SK-N-SH (cell line): ENCODE measurements at places on chromosomes 4 and X. TPM values are rescaled to one million over a fixed set of nuclear protein-coding genes. Genes with fewer than 3 reads are reported as not detected.

GRCh38 chr4:107818301-107818910 is 6.3 kb upstream of the SGMS2 start:
- no peak for DNase-seq
- peaks cover 16% of the 10 kb centered on the region; the same call in 1 of the 2 replicates for H3K27me3 ChIP-seq
- no peaks in the 10 kb centered on the region for H3K4me1 ChIP-seq
- no peak overlapping the region for H3K4me3 ChIP-seq
- H3K27ac ChIP-seq = no peak overlapping the region

DNA sequence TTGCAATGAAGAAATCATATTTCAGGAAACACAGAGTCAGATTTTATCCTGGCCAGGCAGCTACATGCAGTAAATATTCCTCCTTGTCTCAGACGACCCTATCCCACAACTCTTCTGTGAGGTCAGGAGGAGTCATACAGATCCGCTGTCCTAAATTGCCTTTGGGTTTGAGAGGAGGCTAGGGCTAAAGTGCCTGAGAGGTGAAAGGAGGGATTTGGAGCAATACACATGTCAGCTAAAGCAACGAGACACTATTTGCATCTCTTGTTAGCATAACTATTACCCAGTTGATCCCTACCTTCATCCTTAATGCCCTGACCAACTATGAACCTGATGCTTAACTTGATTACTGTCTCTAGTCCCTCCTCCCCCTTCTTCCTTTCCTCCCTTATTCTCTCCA is 98.6 kb downstream of the TBC1D19 start:
- no peak for DNase-seq
- H3K36me3 ChIP-seq = peaks cover 35% of the 10 kb centered on the region
- no peak overlapping the region for H3K4me3 ChIP-seq
- no peaks in the 10 kb centered on the region for H3K27me3 ChIP-seq

- H3K36me3 ChIP-seq = no peaks in the 10 kb centered on the region
- no peaks in the 10 kb centered on the region for H3K27me3 ChIP-seq
- no peak overlapping the region for H3K4me3 ChIP-seq
- H3K27ac ChIP-seq = no peak overlapping the region
Measured at GRCh38 chr4:107570952-107571351, 149.1 kb downstream of the PAPSS1 start.

GRCh38 chr4:135368831-135369230 is 1167.2 kb upstream of the PABPC4L start:
- no peaks in the 10 kb centered on the region for H3K36me3 ChIP-seq
- no peaks in the 10 kb centered on the region for H3K27me3 ChIP-seq
- no peak overlapping the region for H3K27ac ChIP-seq
- DNase-seq = no peak
- no peak overlapping the region for H3K4me3 ChIP-seq

- H3K27ac ChIP-seq = peak overlapping the region; percentile 34; the same call in 1 of the 2 replicates
- H3K36me3 ChIP-seq = no peaks in the 10 kb centered on the region
- H3K4me3 ChIP-seq = no peak overlapping the region
- H3K4me1 ChIP-seq = no peaks in the 10 kb centered on the region
- H3K27me3 ChIP-seq = no peaks in the 10 kb centered on the region
- peak; percentile 35 for DNase-seq
Measured at GRCh38 chr4:150425161-150425560, 156.8 kb upstream of the MAB21L2 start.

DNA sequence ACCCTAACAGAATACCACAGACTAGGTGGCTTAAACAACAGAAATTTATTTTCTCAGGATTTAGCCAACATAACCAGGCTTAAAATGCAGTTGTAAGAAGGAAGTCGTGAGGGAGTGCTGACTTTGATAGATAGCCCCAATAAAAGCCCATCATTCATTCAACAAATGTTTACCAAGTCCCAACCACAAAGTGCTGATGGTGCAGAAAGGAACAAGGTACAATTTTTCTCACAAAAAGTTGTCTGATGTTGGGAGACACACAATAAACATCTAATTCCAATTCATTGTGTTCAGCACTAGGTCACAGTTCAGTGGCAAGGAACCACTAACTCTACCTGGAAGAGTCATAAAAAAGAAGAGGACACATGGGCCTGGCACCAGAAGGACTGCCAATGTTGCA is 42.2 kb downstream of the AKAP4 start:
- H3K4me3 ChIP-seq = no peak overlapping the region
- no peaks in the 10 kb centered on the region; the same call in 1 of the 2 replicates for H3K27me3 ChIP-seq
- H3K36me3 ChIP-seq = no peaks in the 10 kb centered on the region
- no peaks in the 10 kb centered on the region for H3K4me1 ChIP-seq
- no peak for DNase-seq

- DNase-seq = no peak
Measured at GRCh38 chr4:145804116-145804515, 124.2 kb downstream of the C4orf51 start.

DNA sequence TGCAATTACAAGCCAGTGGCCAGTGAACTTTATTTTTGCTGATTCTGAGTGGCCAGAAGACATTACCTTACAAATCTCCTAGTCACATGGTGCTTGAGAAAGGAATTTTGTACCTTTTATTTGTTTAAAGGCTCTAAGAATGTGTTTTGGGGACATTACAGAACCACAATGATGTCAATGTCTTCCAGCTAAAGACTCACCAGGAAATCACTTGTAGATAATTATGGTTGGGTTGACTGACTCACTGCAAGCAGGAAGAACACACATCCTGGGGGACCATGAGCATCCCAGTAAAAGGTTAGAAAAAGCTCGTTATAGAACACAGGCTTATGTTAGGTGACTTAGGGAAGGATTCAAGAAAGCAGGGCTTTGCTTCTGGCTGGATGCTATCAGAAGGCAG is 119.4 kb upstream of the FAM9B start:
- no peak overlapping the region for H3K27ac ChIP-seq
- DNase-seq = no peak
- no peaks in the 10 kb centered on the region for H3K27me3 ChIP-seq
- H3K4me1 ChIP-seq = no peaks in the 10 kb centered on the region

DNA sequence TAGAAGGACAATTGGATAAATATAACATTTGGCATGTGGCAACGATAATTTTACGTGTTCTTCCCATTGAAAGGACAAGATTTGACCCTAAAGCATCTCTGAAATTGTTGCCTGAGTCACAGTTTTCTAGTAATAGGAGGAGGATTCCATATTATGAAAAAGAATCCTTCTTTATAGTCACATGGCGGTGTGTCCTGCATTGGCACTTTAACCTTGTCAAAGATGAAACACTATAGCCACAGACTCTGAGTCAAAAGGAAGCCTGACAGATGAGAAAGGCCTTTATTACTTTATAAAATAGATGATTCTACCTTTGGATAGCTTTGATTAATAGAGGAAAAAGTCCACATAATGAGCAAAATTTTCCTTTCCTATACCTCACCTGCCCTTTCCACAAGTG is 11.5 kb downstream of the LNX1 start:
- no peaks in the 10 kb centered on the region for H3K36me3 ChIP-seq
- H3K4me1 ChIP-seq = peaks cover 6% of the 10 kb centered on the region
- no peak for DNase-seq
- no peak overlapping the region for H3K4me3 ChIP-seq
- no peak overlapping the region for H3K27ac ChIP-seq

DNA sequence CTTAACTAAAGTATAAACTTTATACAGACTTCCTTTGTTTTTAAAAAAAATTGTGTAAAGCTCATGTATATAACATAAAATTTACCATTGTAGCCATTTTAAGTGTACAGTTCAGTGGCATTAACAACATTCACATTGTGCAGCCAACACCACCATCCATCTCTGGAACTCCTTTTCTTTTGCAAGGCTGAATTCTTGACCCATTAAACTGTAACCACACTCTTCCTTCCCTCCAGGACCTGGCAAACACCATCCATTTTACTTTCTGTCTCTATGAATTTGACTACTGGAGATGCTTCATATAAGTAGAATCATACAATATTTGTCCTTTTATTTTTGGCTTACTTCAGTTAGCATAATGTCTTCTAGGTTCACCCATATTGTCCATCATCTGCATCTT is 104.7 kb downstream of the RASL11B start:
- no peak for DNase-seq
- peaks cover 7% of the 10 kb centered on the region for H3K4me1 ChIP-seq
- H3K36me3 ChIP-seq = no peaks in the 10 kb centered on the region
- H3K4me3 ChIP-seq = no peak overlapping the region
- H3K27ac ChIP-seq = no peak overlapping the region

DNA sequence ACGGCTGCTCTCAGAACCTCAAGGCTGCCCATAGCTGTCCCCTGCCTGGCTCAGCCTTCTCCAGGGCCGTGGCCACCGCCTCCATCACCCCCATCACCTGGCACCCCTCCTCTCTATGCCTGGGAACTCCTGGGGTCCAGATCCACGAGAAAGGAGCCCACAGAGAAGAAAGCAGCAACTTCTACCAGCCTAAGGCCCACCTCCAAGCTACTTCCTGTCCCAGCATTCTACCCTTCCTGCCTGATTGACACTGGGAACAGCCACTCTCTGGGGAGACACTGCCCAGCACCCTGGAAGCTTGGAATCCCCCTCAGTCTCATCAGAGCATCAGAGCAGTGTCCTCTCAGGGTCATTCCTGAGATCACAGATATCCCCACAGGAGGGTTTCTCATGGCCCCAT is 36.9 kb upstream of the PROM1 start:
- H3K27ac ChIP-seq = no peak overlapping the region
- no peak overlapping the region for H3K4me3 ChIP-seq
- DNase-seq = no peak
- no peaks in the 10 kb centered on the region for H3K36me3 ChIP-seq

The OPRPN gene
- polyA plus RNA-seq = not detected in 2 replicates

The KCND1 gene
- 0.99 and 1.2 TPM in 2 replicates for polyA plus RNA-seq

The PCDH7 gene
- polyA plus RNA-seq = 0.45 and 0.48 TPM in 2 replicates
